Epithelial cell of proximal tubule (primary cell): ENCODE measurements at places on chromosomes 5 and 9. TPM values are rescaled to one million over a fixed set of nuclear protein-coding genes. Genes with fewer than 3 reads are reported as not detected.

- DNase-seq: no peak
Measured at GRCh38 chr5:135326296-135327254, 72.5 kb downstream of the MACROH2A1 start.

DNA sequence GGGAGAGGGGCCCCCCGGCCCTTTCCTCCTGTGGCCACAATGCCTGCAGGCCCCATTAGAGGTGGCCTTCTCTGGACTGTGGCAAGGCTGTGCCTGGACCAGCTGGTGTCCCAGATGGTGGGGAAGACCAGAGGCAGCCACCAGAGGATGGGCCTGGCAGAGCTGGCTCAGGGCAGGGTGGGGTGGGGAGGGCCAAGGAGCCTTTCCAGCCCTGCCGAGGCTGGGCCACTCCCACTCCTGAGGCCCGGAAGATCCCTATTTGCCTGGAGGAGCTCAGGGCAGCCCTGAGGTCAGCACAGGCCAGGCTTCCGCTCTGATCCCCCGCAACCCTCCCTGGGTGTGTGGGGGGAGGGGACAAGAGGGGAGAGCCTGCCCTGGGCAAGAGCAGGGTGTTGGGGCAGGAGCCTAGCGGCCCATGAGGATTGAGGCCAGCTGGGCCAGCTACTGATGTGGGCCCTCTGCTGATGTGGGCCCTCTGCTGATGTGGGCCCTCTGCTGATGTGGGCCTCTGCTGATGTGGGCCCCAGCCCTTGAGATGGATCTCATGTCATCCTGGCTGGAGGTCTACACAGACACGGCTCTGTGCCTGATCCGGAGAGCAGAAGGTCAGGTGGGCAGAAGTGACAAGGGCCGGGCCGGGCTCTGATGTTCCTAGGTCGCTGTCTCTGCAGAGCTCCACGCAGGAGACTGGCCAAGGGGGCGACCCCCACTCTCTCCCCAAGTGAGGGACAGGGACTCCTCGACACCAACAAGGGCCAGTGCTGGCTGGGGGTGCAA lies 6.0 kb downstream of the MRPS2 start:
- DNase-seq: no peak

GRCh38 chr5:169860585-169860984 lies 119.7 kb downstream of the INSYN2B start:
- no peak for DNase-seq

GRCh38 chr9:86856259-86856658 lies 91.0 kb downstream of the GAS1 start:
- DNase-seq: no peak

GRCh38 chr9:96129747-96130146 lies 172.2 kb downstream of the HSD17B3 start:
- no peak for DNase-seq

DNA sequence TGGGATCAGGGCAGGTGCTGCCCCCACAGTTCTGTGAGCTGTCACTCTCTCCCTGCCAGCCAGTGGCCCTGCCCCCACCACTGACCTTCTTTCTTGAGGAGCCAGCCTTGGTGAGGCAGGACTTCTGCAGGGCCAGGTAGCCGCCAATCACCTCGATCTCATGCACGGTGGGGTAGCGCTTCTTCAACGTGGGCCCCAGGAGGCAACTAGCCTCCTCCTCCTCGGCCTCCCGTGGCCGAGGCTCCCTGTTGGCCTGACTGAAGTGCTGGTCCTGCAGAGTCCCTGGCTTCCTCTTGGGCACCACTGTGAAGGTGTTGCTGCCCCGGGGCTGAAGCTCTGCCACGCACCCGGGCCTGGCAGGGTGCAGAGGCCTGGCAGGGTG lies 1.6 kb downstream of the TPRN start:
- no peak for DNase-seq

DNA sequence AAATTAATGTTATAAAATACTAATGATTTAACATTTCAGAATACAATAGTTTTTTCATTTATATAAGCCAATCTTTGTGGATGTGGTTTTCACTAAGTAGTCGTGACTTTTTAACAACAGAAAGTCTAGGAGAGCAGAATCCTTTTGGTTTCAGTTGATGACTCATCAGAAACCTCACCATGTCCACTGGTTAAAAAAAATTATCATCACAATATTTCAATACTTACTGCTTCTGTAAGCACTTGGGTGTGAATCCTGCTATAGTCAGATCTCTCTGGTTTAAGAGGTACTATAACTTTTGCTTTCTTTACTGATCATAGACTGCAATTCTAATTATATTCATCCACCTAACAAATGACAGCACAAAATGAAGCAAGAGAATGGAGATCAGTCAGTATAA lies 77.2 kb downstream of the MRPS30 start:
- DNase-seq: no peak

DNA sequence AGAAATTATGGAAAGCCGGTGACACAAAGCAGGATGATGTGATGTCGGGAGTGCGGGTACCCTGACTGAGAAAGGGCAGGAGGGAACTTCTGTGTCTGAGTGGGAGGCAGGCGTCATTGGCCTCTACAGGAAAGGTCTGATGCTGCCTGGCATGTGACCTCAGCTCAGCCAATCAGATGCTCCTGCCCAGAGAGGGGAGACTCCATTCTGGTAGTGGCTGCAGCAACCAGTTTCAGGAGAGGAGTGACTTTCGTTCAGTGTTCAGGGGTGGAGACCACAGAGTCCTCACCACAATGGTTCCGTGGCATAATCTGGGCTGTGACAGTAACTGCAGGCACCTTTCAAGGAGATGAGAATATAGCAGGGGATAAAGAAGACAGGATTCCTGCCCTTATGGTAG lies 6.7 kb upstream of the SFXN1 start:
- DNase-seq: no peak

DNA sequence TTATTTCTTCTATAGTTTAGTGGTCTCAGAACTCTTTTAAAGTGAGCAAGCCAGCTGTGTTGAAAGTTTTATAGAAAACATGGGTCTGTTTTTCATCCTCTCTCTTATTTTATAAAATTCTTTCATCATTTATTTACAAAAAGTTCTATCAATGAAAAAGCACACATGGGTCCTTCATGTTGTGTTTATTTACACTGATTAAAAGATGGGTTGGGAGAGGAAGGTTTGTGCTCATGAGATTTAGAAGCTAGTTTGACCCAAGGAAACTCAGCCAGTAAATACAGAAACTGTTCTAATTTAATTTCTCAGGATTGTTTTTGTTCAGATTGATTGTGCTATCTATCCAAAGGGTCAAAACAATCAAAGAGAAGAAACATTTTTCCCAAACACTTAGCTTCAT lies 178.8 kb upstream of the KLF9 start:
- DNase-seq: no peak

DNA sequence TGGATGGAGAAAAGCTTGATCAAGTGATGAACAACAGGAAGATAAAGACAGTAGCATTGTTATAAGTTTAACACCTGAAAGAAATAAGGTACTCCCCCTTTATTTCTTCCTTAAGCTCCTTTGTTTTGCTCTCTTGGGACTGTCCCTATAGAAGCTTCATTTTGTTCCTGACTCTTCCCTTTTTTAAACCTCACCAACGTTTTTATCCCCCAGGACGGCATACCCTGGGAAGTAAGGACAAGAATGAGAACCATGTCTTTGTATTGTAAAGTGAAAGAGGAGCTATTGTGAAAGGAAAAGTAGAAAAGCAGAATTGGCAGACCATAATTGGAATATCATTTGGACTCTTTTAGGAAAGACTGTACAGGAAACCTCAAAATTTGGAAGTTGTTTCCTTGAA lies 1368.6 kb upstream of the C9orf72 start:
- DNase-seq: no peak

DNA sequence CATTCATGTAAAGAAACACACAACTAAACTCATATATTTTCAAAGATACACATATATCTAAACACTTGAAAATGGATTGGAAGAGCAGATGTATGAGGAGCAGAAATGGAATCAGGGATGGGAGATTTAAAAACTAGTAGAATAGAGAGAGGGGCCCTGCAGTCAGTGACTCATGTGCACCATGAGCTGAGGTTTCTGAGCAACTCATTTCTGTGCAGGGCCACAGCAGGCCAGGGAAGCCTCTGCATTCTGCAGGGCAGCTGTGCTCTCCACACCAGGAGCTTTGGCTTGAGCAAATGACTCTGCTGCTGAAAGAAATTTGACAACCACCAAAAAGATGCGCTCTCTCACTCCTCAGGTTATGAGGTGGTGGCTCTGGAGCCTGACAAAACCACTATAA lies 27.1 kb downstream of the LHX6 start:
- DNase-seq: no peak

DNA sequence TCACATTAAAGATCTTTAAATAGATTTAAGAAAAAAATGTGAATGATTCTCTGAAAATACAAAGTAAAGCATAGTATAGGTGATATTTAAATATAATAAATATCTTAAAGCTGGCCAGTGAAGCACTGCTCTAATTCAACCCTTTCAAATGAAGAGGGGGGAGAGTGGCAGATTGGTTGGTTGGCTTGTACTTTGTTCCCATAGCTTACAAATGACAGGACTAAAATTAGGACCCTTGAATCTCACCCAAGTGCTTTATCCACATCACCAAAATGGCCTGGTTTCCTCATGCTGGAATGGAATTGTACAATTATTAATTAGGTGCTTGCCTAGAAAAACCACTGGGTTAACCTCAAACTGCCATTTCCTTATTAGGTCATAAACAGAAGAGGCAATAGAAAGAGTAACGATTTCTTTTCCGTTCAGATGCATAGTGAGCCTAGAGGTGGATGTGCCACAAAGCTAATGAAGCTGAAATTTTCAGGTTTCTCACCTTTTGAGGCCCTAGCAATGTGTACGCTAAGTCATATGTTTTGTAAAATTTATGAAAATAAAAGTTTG lies 354.5 kb upstream of the CDH6 start:
- peak; percentile 50 for DNase-seq

DNA sequence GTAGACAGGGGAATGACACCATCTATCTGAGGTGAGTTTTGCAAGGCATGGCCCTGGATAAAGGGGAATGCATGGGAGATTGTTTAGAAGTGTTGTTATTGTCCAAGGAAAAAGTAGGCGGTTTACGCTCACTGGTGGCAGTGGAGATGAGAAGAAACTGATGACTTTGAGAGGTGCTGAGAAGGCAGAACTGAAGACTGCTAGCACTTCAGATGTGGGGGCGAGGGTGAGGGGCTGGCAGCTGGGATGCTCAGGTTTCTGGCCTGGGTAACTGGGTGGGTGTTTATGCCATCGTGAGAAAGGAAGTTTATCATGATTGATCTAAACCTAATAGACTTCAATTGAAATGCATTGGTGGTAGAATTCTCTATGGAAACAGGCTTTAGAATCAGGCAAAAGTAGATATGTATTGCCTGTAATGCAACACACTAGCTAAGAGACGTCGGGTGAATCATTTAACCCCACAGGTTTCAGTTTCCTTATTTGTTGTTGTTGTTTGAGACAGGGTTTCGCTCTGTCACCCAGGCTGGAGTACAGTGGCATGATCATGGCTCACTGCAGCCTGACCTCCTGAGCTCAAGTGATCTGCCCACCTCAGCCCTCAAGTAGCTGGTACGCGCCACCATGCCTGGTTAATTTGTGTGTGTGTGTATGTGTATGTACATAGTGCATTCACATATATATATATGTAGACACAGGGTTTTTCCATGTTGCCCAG lies 123.5 kb downstream of the SLC24A2 start:
- no peak for DNase-seq

DNA sequence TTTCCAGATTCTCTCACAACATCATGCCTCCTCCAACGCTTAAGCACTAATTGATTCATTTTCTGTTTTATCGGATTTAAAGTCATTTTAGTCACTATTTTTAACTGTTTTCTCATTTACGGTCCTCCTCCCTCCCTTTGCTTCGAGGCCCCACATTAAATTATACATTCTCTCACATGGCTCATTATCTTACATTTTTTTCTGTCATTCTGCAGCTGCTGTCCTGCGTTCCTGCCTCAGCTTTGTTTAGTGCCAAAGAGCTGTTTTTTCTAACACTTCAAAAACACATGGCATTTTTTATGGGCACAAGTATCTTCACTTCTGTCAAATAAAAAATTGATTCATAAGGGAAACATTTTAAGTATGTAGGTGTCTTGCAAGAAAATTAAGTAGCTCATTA lies 130.1 kb upstream of the FST start:
- DNase-seq: no peak

- DNase-seq: no peak
Measured at GRCh38 chr5:139422307-139422893, 16.9 kb downstream of the DNAJC18 start.

GRCh38 chr9:32345243-32345642 lies 39.2 kb upstream of the ACO1 start:
- no peak for DNase-seq

DNA sequence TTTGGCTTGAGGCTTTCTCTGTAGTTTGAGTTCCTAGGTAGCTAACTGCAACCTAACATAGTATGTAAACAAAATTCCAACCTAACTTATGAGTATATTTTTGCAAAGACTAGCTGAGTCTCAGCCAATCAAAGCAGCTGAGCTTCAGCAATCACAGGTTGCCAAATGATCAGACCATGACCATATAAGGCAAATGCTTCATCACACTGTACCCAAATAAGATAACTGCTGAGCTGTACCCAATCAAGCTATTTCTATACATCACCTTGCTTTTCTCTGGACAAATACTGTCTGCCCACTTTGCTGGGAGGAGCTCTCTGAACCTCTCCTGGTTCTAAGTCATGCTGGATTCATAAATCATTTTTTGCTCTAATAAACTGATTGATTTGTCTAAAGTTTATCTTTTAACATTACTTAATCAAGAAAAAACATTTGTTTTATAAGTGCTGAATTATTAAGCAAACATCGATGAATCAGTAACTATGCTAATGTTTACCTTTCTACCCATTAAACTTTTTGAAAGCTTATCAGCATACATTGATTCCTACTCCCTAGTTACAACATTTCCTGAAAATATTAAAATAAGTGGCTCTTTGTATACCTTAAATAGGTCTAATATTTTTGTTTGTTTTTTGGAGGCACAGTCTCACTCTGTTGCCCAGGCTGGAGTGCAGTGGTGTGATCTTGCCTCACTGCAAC lies 129.7 kb upstream of the PCA3 start:
- peak; percentile 20 for DNase-seq

GRCh38 chr9:101366038-101366756 lies 18.6 kb downstream of the BAAT start:
- peak; percentile 36 for DNase-seq

DNA sequence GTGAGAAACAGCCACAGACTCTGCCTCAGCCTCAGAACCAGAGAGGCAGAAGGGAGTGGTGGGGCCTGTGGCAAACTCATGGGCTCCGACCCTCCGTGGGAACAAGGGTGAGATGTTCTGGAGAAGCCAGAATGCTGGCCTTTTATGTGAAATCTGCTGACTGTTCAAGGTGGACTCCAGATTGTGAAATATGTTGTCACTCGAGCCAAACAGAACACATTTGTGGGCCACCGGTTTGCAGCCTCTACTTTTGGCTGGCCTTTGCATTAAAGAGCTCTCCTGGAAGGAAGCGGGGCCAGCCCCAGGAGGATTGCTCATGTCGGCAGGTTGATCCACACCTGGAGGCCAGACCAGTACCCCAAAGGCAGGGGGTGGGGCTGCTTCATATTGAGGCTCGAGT lies 62.4 kb downstream of the ERGIC1 start:
- no peak for DNase-seq

Gene ATP10B
- total RNA-seq: 0.06 TPM in 1 of 2 replicates, not detected in the other

Gene PRDM9
- total RNA-seq: not detected in 2 replicates

Gene SLC6A18
- total RNA-seq: not detected in 2 replicates

Gene LCN6
- not detected in 2 replicates for total RNA-seq

Gene RNF183
- total RNA-seq: 3.9 TPM in 1 of 2 replicates, not detected in the other

Gene CXCL14
- total RNA-seq: 0.06 and 0.14 TPM in 2 replicates

Gene ADRA1B
- 4.0 and 5.9 TPM in 2 replicates for total RNA-seq

Gene CYLC2
- total RNA-seq: not detected in 2 replicates

Gene WDR38
- not detected in 2 replicates for total RNA-seq

Gene MARVELD2
- 12.6 and 13.1 TPM in 2 replicates for total RNA-seq

Gene LCN10
- total RNA-seq: not detected in 2 replicates

Gene EDIL3
- 77.3 and 80.1 TPM in 2 replicates for total RNA-seq

Gene PHF24
- 0.12 TPM in 1 of 2 replicates, not detected in the other for total RNA-seq

Gene SPEF2
- total RNA-seq: 0.87 and 2.3 TPM in 2 replicates

Gene UGT3A2
- total RNA-seq: not detected in 2 replicates

Gene ATOSB
- 14.0 and 27.7 TPM in 2 replicates for total RNA-seq

Gene PCDHB11
- total RNA-seq: 0.06 and 0.07 TPM in 2 replicates
